ENCODE measurements at places on chromosomes 4 and X.

DNA sequence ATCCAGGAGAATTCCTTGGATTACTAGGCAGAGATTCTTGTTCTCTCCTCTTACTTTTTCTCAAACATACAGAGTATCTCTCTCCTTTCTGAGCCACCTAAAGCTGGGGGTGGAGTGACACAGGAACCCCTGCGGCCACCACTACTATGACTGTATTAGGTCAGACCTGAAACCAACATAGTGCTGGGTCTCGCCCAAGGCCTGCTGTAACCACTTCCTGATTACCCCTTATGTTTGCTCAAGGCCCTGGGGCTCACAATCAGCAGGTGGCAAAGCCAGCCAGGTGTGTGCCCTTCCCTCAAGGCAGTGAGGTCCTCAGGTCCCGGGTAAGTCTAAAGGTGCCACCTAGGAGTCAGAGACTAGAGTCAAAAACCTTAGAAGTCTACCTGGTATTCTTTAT is 166.4 kb downstream of the PARM1 start:
- no peak overlapping the region for H3K27ac ChIP-seq
- no peaks in the 10 kb centered on the region for H3K4me1 ChIP-seq
- H3K27me3 ChIP-seq = no peaks in the 10 kb centered on the region
- H3K4me3 ChIP-seq = no peak overlapping the region
- H3K36me3 ChIP-seq = no peaks in the 10 kb centered on the region

- DNase-seq = no peak
- no peak overlapping the region for H3K4me3 ChIP-seq
- no peaks in the 10 kb centered on the region for H3K36me3 ChIP-seq
These were observed 79.4 kb upstream of the TTC29 start for GRCh38 chr4:147025042-147025441.

- no peaks in the 10 kb centered on the region for H3K36me3 ChIP-seq
- no peaks in the 10 kb centered on the region for H3K4me1 ChIP-seq
- no peaks in the 10 kb centered on the region for H3K27me3 ChIP-seq
- no peak overlapping the region for H3K27ac ChIP-seq
These were observed 37.2 kb upstream of the CD38 start for GRCh38 chr4:15740764-15741404.

DNA sequence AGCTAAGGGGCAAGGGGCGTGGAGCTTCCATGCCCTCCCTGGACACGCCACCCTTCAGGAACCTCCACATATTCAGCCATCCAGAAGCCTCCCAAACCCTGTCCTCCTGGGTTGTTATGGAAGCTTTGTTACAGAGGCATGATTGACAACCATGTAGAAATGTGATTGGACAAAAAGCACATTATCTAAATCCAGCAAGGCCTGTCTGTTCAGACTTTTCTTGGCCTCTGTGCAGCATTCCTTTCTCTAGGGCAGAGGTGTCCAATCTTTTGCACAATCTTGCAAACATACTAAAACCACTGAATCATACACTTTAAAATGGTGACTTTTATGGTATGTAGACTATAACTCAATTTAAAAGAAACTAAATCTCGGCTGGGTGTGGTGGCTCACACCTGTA is 12.7 kb downstream of the STEEP1 start:
- H3K27me3 ChIP-seq = no peaks in the 10 kb centered on the region
- no peaks in the 10 kb centered on the region for H3K36me3 ChIP-seq
- DNase-seq = no peak
- H3K4me1 ChIP-seq = no peaks in the 10 kb centered on the region

- H3K4me1 ChIP-seq = peaks cover 17% of the 10 kb centered on the region
- peaks cover 11% of the 10 kb centered on the region for H3K36me3 ChIP-seq
- H3K27ac ChIP-seq = peak overlapping the region; percentile 99
- peak overlapping the region; percentile 97 for H3K4me3 ChIP-seq
- no peak for DNase-seq
These were observed 917 bp downstream of the MYL5 start for GRCh38 chr4:675036-675882.

GRCh38 chr4:181646864-181647263 is 596.3 kb upstream of the TENM3 start:
- no peak overlapping the region for H3K27ac ChIP-seq
- no peaks in the 10 kb centered on the region for H3K27me3 ChIP-seq

DNA sequence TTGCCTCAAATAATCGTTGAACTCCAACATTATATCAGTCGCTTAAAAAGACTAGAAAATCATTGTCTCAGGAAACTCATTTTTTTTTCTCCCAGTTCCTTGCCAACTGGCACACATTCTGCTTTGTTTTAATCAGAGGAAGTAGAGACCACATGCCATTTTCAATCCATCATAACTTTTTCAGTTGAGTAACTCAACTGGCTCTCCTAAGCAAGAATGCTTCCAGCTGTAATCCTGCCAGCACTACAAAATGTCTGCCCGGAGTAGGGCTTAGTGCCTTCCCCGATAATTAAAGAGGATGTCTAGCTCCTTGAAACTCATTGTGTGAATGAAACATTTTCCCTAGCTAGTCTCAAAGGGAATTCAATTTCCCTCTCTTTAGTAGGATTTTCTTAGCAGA is 33.0 kb downstream of the FREM3 start:
- no peak overlapping the region for H3K4me3 ChIP-seq
- no peaks in the 10 kb centered on the region for H3K4me1 ChIP-seq
- H3K27ac ChIP-seq = no peak overlapping the region
- no peak for DNase-seq
- no peaks in the 10 kb centered on the region for H3K27me3 ChIP-seq

GRCh38 chr4:40307627-40308497 is 27.3 kb upstream of the CHRNA9 start:
- peaks cover 58% of the 10 kb centered on the region for H3K4me1 ChIP-seq
- peaks cover 3% of the 10 kb centered on the region for H3K36me3 ChIP-seq
- H3K27ac ChIP-seq = peak overlapping the region; percentile 83
- no peaks in the 10 kb centered on the region for H3K27me3 ChIP-seq
- H3K4me3 ChIP-seq = no peak overlapping the region

- DNase-seq = no peak
- no peak overlapping the region for H3K27ac ChIP-seq
- no peaks in the 10 kb centered on the region for H3K27me3 ChIP-seq
- no peaks in the 10 kb centered on the region for H3K36me3 ChIP-seq
- no peak overlapping the region for H3K4me3 ChIP-seq
- H3K4me1 ChIP-seq = no peaks in the 10 kb centered on the region
These were observed 1058.9 kb downstream of the C4orf33 start for GRCh38 chr4:130154901-130155300.

- no peak overlapping the region for H3K27ac ChIP-seq
- no peak for DNase-seq
- no peaks in the 10 kb centered on the region for H3K36me3 ChIP-seq
- H3K27me3 ChIP-seq = no peaks in the 10 kb centered on the region
- H3K4me1 ChIP-seq = no peaks in the 10 kb centered on the region
These were observed 154.1 kb downstream of the BANK1 start for GRCh38 chr4:101944649-101945048.

- H3K27me3 ChIP-seq = peaks cover 4% of the 10 kb centered on the region
- no peak within 1 kb of the TSS for H3K27ac ChIP-seq
- H3K36me3 ChIP-seq = no peaks in the 10 kb centered on the region
These were observed at the start of gene WNK3 for GRCh38 chrX:54357414-54358377. WNK3 (minus strand) TSS chrX:54358046.

- H3K4me1 ChIP-seq = no peaks in the 10 kb centered on the region
- no peaks in the 10 kb centered on the region for H3K36me3 ChIP-seq
- no peaks in the 10 kb centered on the region for H3K27me3 ChIP-seq
- no peak for DNase-seq
- H3K27ac ChIP-seq = no peak overlapping the region
These were observed 149.4 kb downstream of the KDR start for GRCh38 chr4:54976031-54976430.

GRCh38 chr4:109191216-109191615 is 111.2 kb downstream of the COL25A1 start:
- DNase-seq = no peak
- H3K27ac ChIP-seq = no peak overlapping the region
- no peak overlapping the region for H3K4me3 ChIP-seq
- no peaks in the 10 kb centered on the region for H3K36me3 ChIP-seq
- H3K27me3 ChIP-seq = no peaks in the 10 kb centered on the region

DNA sequence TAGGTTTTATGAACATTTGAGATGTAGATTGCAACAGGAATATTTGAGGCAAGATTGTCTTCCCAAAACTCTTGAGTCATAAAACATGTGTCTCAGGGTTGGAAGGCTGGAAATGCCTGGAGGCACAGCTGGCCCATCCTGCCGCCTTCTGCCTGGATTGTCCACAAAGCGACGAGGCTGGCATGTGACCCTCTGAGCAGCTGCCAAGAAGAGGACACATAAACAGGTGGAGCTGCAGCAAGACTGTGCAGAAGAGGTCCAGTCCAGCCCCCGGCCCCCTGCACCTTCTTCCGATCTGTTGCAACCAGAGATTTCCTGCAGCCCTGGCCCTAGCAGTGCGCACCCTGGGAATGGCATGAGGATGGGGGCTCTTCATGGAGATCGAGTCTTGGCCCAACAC is 101.9 kb upstream of the BCOR start:
- H3K4me1 ChIP-seq = peaks cover 3% of the 10 kb centered on the region
- no peak overlapping the region for H3K4me3 ChIP-seq
- no peaks in the 10 kb centered on the region for H3K27me3 ChIP-seq
- no peak overlapping the region for H3K27ac ChIP-seq
- DNase-seq = no peak
- no peaks in the 10 kb centered on the region for H3K36me3 ChIP-seq

DNA sequence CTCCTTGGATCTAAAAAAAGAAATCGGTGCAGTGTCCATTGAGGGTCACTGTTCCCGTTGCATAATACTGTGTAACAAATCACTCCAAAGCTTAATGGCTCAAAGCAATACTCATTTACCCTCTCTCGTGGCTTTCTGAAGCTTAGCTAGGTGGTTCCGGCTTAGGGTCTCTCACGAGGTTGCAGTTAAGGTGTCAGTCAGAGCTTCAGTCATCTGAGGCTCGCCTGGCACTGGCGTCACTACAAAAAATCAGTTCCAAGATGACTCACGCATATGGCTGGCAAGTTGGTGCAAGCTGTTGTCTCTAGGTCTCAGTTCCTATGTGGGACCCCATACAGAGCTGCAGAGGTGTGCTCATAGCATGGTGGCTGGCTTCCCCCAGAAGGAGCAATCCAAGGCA is 91.0 kb downstream of the BEND2 start:
- no peak for DNase-seq
- H3K27ac ChIP-seq = no peak overlapping the region
- H3K36me3 ChIP-seq = no peaks in the 10 kb centered on the region
- no peak overlapping the region for H3K4me3 ChIP-seq
- H3K27me3 ChIP-seq = no peaks in the 10 kb centered on the region

DNA sequence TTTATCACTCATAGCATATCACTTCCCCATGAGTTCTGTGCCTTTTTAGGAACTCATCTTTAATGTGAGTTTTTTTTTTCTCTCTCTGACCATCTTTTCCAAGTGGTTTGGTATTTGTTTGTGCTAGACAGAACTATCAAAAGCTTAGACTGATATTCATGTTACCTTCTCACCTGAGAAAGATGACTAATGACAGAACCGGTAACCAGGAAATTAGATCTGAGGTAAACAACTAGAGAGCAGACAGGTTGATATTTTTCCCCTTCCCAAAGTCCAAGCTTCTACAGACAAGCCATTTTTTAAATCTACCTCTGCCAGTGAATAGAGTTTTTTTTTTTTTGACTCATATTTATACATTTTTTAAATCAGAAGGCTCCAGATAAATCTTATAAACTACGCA is 17.0 kb upstream of the SRD5A3 start:
- DNase-seq = no peak
- no peak overlapping the region for H3K27ac ChIP-seq
- no peaks in the 10 kb centered on the region for H3K36me3 ChIP-seq
- no peaks in the 10 kb centered on the region for H3K27me3 ChIP-seq
- no peak overlapping the region for H3K4me3 ChIP-seq
- no peaks in the 10 kb centered on the region for H3K4me1 ChIP-seq

DNA sequence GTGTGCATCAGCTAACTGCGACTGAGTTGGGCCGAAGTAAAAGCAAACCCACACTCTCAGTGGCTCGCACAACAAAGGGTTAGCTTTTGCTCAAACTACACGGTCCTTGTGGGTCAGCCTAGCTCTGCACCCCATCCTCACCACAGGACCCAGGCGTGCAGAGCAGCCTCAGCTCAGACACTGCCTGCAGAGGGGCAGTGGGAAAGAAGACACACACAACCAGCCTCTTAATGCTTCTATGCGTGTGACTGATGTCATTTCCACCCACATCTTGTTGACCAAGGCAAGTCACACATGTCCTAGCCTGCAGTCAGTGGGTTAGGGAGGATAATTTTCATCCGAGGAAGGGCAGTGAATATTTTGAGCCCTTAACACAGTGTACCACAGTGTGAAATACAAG is 40.5 kb downstream of the HMGB2 start:
- H3K27ac ChIP-seq = no peak overlapping the region
- no peak for DNase-seq
- no peak overlapping the region for H3K4me3 ChIP-seq
- no peaks in the 10 kb centered on the region for H3K27me3 ChIP-seq

- H3K36me3 ChIP-seq = no peaks in the 10 kb centered on the region
- no peak for DNase-seq
- no peak overlapping the region for H3K27ac ChIP-seq
- no peak overlapping the region for H3K4me3 ChIP-seq
- no peaks in the 10 kb centered on the region for H3K4me1 ChIP-seq
These were observed 567.8 kb downstream of the GBA3 start for GRCh38 chr4:23260511-23260910.

GRCh38 chr4:159051245-159052071 is 51.4 kb upstream of the RAPGEF2 start:
- H3K4me3 ChIP-seq = no peak overlapping the region
- no peaks in the 10 kb centered on the region for H3K27me3 ChIP-seq
- H3K4me1 ChIP-seq = no peaks in the 10 kb centered on the region
- DNase-seq = no peak
- H3K27ac ChIP-seq = no peak overlapping the region

DNA sequence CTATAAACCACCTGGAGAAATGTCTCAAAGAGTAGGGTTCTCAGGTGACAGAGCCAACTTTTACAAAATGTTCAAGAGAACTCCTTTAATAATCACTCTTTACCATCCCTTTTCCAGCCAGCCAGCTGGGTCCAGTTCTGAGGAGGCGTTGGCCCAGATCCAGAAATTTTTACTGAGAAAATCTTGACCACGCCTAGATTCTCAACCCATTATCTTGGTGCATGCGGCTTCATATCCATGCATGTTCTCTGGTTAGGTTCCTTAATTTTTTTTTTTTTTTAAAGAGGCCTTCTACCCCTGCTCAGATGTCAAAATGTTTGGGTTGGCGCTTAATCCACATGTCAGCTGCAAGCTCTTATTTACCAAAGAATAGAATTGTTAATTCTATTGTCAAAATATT is 12.0 kb upstream of the MAP7D2 start:
- peaks cover 44% of the 10 kb centered on the region for H3K36me3 ChIP-seq
- no peaks in the 10 kb centered on the region for H3K4me1 ChIP-seq
- no peak overlapping the region for H3K4me3 ChIP-seq
- no peaks in the 10 kb centered on the region for H3K27me3 ChIP-seq
- no peak for DNase-seq

DNA sequence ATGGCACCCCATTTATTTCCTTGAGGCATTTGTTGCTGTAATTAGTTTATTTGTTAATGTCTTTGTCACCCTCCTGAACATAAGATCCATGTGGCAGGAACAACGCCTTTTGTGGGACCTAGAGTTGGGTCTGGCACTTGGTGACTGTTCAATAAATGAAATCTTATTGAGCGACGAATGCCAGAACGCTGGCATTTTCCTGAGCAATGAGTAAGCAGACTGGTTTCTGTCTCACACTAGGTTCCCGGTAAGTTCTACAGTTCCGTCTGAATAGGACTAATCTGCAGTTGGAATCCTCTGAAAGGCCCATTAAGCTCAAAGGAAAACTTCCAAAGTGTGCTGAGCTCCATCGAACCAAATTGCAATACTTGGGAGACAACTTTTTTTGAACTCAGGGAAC is 49.2 kb downstream of the GATB start:
- H3K27me3 ChIP-seq = no peaks in the 10 kb centered on the region
- no peak overlapping the region for H3K27ac ChIP-seq
- no peak for DNase-seq
- H3K4me3 ChIP-seq = no peak overlapping the region

Data from effector memory CD4-positive, alpha-beta T cell (primary cell).